Osteoblast (primary cell): ENCODE measurements at places on chromosomes 3 and 15. TPM values are rescaled to one million over a fixed set of nuclear protein-coding genes. Genes with fewer than 3 reads are reported as not detected.

DNA sequence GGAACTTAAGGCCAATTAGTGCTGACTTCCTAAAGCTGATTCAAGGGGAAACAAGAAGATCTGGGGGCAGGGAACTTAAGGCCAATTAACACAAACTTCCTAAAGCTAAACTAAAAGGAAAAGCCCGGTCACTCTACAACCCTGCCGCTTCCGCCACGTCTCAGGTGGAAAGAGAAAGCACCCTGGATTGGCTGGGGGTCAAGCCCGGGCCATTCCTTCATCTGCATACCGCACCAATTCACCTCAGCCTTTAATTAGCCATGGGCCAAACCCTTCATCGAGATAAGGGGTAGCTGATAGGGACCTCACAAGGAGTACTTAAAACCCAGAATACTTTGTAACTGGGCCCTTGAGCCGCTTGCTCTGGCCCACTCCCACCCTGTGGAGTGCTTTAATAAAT, 14.4 kb downstream of the TMPRSS7 start:
- DNase-seq = no peak

- no peak for DNase-seq
Observed at GRCh38 chr3:78050276-78051065, 1010.6 kb downstream of the ROBO2 start.

GRCh38 chr3:65729555-65729954, 309.2 kb downstream of the MAGI1 start:
- DNase-seq = no peak

DNA sequence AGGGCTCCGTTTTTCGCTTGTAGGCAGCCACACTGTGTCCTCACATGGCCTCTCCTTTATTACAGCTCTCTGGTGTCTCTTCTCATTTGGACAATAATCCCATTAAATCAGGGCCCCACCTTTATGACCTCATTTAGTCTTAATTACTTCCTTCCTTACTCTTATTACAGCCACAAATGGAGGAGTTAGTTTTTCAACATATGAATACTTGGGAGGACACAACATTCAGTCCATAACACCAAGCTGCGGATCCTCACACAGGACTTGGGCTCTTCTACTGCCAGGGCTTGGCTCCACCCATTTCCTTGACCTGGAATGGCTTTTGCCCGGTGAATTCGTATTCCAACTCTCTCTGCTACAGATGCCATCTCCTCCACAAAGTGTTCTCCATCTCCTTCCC, 74.3 kb upstream of the SLC7A14 start:
- no peak for DNase-seq

DNA sequence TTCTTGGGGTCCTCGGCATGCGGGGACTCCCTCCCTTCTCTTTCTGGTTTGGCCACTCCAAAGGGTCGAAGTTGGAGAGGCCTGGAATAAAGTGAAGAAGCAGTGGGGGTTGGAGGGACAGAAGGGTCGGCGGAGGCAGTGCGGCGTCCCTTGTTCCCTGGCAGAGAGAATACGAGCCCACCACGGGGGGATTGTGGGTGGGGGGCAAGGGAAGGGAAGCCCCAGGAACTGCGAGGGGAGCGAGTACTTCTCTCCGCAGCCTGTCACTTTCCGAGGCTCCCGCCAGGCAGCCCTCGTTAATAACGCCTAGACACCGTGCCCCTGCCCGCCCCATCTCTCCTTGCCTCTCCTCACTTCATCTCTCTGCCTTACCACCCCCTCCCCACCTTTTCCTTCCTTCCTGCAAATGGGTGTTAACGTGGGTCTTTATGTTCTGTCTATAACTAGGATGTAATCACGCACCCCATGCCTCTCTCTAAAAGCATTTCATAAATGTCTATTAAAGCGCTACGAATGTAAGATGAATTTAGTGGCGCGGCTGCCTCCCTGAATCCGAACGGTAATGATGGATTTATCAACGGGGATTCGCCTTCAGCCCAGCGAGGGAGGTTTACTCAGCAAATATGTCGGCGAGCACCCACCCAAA, 13.7 kb downstream of the NR2F2 start:
- DNase-seq = peak; percentile 84

GRCh38 chr3:31758322-31758965, 222.6 kb downstream of the OSBPL10 start:
- DNase-seq = no peak

Gene AGBL1
- not detected in 2 replicates for total RNA-seq

Gene TGM5
- not detected in 2 replicates for total RNA-seq

Gene CCR5
- not detected in 2 replicates for total RNA-seq

Gene TP53BP1
- 81.6 and 88.7 TPM in 2 replicates for total RNA-seq
